Activated CD8-positive, alpha-beta T cell treated with anti-CD3 and anti-CD28 coated beads, Interleukin-2, amount 10 ng/mL, durations not matched to agents 7 days and 5 days (primary cell): ENCODE measurements at places on chromosomes 3 and 15. TPM values are rescaled to one million over a fixed set of nuclear protein-coding genes. Genes with fewer than 3 reads are reported as not detected.

GRCh38 chr3:164984947-164985346 lies 93.3 kb downstream of the SI start:
- DNase-seq = no peak

Gene PLCH1
- total RNA-seq = 2.4 TPM

Gene ITIH1
- total RNA-seq = not detected

Gene GRK7
- not detected for total RNA-seq

DNA sequence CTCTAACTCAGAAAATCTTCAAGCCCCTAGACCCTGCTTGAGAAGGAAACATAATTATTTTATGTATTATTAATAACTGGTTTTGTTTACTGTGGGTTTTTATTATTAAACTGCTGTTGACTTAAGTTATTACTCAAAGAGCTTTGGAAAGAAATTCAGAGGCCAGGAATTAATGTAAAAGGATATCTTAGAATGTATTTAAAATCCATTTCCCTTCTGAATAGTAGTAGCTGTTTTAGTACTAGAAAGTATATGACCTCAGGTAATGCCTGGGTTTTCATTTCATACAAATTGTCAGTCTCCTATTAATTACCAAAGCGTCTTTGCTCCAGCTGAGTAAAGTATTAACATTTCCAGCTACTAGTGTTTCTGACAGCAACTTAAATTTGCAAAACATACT lies 223.1 kb downstream of the ITPR1 start:
- no peak for DNase-seq

DNA sequence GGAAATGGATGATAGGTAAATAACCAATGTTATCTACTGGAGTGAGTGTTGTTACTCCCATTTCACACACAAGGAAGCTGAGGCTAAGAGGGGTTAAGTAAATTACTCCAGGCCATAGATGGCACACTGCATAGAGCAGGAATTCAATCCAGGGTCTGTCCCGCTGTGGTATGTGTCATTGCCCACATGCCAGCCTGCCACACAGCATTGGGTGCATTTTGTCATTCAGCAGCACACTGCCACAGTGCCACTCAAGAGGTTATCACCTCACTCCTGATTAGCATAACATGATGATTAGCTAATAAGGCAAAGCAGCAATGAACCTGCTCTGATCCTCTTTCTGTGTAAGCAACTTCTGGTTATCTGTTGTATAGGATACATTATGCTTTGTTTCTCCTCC lies 157.4 kb upstream of the CTNNB1 start:
- DNase-seq = no peak
